ACHN (cell line): ENCODE measurements at places on chromosomes 16 and 17.
A peak's percentile ranks its signal among the peaks of the same experiment; 100 is the strongest.

DNA sequence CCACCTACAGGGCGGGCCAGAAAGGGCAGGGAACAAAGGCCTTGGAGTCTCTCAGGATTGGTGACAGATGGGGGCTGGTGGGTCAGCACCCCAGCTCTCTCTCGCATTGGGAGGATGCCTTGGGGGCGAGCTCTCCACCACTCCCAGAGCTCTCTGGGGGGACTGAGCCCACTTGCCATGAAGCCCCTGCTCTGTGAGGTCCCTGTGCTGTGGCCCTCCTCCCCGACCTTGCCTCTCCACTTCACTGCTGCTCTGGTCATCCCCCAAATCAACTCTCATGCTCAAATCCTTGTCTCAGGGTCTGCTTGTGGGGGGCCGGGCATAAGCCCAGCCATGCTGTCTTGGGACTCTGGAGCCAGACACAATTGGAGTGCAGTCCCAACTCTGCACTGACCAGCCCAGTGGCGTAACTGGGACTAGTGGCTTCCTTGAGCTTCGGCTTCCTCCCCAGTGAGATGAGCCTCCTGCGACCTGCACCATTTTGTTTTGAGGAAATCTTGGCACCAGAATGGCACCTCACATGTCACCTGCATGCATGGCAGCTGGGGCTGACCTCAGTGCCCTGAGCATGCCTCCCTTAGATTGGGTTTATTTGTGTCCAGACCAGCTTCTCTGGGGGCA, 184.5 kb downstream of the IRF8 start:
- no peak for DNase-seq

GRCh38 chr16:51988977-51989376, 558.0 kb downstream of the TOX3 start:
- DNase-seq, result no peak

DNA sequence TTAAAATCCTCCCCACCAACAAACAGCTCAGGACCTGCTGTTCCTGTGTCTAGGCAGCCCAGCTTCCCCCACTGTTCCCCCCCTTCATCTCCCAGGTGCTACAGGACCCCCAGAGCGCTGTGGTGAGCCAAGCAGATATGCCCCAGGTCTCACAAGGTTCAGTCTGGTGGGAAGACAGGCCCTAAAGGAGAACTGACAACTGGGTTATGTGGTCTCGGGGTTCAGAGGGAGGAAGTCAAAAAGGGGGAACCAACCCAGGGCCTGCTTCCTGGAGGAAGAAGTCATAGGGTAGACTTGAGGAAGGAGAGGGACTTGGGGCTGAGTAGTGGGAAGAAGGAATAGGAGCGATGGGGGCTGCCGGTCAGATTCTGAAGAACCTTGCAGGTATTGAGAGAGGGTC, 2.6 kb downstream of the RIPOR1 start:
- no peak for DNase-seq

DNA sequence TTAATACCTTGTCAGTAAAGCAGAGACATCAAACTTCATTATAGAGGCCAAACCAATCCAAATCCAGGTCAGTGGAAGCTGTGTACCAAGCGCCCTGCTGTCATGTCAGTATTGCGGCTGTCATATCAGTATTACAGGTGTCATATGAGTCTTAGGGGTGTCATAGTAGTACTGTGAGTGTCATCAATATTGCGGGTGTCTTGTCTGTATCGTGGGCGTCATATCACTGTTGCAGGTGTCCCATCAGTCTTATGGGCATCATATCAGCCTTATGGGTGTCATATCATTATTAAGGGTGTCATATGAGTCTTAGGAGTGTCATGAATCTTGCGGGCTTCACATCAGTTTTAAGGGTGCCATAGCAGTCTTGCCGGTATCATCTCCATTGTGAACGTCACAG, 6.0 kb upstream of the PRDM7 start:
- no peak for DNase-seq

GRCh38 chr17:4901108-4901647, 1.7 kb downstream of the CHRNE start:
- no peak for DNase-seq

- DNase-seq, result no peak
Observed at GRCh38 chr17:80936723-80937122, 54.9 kb upstream of the CHMP6 start.

DNA sequence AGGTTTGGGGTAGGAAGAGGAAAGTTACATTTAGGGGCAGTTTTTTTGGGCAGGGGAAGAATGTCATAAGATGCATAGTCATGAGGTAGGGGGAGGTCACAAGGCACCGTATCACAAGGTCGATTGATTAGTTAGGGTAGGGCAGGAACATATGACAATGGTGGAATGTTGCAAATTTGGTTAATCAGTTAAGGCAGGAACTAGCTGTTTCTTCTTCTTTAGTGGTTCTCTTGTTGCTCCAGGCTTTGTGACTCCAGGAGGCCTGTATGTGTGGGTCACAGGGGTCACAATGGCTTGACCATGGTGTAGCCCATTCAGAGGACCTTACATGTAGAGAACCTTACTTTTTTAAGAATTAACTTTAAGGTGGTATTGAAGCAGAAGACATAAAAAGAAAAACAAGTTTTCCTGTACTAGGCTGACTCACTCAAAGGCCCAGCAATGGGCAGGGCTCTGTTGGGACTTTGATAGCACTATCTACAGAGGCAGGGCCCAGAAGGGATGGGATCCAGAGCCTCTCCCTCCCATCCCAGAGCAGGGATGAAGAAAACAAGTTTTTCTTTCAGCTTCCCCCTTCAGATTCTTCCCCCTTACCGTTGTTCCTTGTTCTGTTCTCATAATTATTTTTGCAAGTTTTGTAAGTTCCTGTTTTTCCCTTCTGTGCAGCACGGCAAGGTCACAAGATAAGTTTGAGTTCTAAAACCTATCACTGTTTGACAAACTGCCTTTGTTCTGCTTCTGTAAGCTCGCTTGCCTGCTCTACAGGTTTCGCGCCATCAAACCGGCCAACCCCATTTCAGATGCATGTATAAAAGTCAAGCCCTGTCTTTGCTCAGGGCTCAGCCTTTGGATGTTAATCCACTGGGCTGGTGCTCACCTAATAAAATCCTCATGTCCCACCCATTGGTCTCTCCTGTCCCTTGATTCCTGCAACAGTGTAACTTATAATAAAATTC, 45.8 kb upstream of the ATF7IP2 start:
- DNase-seq, result no peak

DNA sequence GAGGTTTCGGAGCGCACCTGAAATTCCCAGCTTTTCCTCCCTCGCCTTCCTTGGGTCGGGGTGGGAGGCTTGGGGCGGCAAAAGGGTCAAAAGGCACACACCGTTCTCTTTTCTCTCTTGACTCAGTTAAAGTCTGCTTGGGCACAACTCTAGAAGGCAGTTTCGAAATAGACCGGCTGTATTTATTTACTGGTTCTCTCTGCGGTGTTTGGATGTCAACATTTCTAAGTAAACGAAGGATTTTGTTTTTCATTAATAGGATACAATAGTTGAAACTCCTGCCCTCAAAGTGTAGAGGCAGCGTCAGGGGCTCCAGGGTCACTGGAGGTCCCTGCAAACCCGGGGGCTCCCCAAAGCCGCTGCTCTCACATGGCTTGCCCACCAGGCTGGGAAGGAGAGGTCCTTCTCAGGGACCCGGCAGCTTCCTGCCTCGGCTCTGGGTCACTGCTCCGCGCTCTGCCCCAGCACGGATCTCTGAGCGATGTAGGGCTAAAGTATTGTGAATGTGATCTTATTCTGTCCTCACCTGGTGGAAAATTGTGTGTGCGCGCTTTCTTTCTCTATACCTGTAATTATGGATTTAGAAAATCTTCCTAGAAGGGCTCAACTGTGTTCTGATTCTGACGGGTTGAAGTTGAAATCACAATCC, 952 bp downstream of the BMERB1 start:
- DNase-seq, result no peak

GRCh38 chr17:37274461-37274860, 101.3 kb upstream of the C17orf78 start:
- no peak for DNase-seq

DNA sequence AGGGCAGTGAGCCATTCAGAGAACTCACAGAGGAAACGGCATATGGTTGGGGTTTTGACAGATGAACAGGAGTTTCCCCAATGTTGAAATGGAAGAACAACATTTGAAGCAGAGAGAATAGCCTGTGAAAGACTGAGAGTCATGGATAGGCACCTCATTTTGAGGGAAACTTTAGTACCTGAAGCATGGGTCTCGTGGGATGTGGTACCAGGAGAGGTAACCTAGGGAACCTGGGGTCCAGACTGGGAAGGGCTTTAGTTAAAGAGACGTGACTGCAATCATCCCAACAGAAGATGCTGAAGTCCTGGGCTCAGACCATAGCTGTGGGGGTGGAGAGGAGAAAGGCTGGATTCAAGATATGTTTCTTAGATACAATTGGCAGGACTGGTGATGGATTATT, 137.8 kb upstream of the CCL2 start:
- DNase-seq, result no peak

DNA sequence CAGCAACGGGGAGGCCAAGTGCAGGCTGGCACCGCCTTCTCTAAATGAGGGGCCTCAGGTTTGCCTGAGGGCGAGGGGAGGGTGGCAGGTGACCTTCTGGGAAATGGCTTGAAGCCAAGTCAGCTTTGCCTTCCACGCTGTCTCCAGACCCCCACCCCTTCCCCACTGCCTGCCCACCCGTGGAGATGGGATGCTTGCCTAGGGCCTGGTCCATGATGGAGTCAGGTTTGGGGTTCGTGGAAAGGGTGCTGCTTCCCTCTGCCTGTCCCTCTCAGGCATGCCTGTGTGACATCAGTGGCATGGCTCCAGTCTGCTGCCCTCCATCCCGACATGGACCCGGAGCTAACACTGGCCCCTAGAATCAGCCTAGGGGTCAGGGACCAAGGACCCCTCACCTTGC, 18.5 kb downstream of the NGFR start:
- DNase-seq, result no peak

GRCh38 chr17:76997981-76998531, 129.9 kb downstream of the MGAT5B start:
- no peak for DNase-seq

GRCh38 chr17:58120195-58120822, 27.9 kb upstream of the OR4D1 start:
- DNase-seq, result peak; percentile 67

DNA sequence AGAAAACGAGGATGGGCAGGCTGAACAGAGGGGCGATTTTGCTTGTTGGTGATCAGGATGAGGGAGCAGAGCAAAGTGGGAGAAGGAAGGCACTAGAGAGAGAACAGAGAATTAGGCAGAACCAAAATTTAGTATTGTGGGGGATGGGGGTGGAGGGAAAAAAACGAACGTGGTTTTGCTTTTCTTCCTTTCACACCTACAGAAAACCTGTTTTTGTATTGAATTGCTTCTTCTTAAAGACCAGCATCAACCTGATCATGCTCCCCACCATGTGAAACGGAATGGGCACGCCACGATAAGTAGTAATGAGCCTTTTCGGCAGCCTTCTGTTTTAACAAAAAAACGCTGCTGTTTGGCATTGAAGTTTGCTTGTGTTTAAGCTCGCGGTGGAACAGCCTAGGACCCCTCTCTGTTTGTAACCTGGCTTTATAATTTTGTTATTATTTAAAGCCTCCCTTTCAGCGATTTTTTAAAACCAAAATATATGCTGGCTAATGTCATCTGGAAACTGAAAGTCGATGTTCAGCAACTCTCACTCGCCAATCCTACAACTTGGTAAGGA, 36.8 kb downstream of the ERCC4 start:
- DNase-seq, result no peak

GRCh38 chr16:14072360-14072759, 1.2 kb downstream of the MRTFB start:
- no peak for DNase-seq

- DNase-seq, result no peak
Observed at GRCh38 chr16:7037495-7037894, 295.1 kb upstream of the RBFOX1 start.

DNA sequence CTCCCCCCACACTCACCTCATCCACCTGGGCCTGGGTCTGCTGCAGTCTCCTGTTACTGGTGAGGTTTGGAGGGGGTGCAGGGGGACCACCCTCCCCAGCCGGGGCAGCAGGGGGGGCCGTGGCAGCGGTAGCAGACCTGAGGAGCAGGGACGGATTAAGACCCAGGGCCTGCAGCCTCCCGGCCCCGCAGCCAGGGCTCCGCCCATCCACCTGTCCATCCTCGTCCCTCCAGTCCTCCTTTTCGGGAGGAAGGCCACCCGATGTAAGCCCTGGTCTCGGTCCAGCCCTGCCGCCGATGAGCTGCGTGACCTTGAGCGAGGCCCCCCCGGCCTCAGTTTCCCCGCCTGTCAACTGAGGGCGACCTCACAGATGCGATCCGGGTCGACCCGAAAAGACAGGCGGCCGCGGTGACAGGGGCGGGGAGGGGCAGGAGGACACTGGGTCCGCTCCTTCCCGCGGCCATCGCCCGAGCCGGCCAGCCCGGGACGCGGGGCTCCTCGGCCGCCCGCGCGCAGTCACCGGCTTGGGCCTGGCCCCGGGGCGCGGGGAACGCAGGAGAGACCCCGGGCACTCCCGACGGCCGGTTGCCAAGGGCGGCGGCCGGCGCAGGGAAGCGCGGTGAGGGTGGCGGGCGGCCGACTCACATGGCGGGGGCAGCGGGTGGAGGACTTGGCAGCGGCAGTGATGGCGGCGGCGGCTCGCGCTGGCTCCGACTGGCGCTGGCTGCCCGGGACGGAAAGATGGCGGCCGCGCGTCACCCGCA, at the start of gene VAMP2:
VAMP2 (minus strand) TSS at position 716 of the 764 bp plus-strand sequence; CDS start at position 647, 69 bp downstream.
- peak; percentile 78 for DNase-seq

- DNase-seq, result no peak
Observed at GRCh38 chr16:12220766-12221165, 244.2 kb downstream of the SNX29 start.

- DNase-seq, result no peak
Observed at GRCh38 chr16:55500530-55501011, 8.3 kb upstream of the LPCAT2 start.

DNA sequence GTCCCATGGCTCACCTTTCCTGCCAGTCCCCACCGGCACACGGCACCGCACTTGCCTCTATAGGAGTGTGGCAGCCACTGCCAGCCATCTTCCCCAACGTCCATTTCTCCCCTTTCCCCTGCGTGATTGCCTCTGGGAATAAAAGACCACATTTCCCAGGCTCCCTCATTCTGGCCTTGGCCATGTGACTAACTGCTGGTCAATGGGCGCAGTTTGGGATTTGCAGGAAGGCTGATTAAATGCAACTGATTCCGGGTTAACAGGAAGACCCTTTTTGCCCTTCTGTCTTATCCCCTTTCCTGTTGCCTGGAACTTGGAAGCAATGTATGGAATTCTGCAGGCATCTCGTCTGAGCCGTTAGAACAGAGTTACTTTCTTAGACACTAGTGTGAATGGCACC, 3.0 kb downstream of the BTBD17 start:
- no peak for DNase-seq

DNA sequence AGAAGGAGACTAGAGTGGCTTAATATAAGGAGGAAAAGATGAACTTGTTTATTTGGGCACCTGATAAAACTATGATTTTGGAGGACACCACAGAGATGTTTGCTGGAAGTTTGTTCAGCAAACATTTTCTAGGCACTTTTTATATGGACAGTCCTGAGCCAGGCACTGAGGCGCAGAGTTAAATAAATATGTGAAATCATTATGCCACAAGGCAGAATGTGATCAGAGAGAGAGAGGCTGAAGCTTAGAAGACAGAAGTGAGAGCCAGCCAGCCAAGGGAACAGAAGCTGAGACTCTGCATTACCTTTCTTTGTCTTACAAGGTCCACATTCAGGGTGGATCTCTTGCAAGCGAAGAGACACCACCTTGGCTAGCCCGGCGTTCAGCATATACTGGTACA, 21.4 kb downstream of the GTF3C1 start:
- no peak for DNase-seq
